Lung (tissue), 17 donors: ENCODE measurements at places on chromosomes 4 and X.

DNA sequence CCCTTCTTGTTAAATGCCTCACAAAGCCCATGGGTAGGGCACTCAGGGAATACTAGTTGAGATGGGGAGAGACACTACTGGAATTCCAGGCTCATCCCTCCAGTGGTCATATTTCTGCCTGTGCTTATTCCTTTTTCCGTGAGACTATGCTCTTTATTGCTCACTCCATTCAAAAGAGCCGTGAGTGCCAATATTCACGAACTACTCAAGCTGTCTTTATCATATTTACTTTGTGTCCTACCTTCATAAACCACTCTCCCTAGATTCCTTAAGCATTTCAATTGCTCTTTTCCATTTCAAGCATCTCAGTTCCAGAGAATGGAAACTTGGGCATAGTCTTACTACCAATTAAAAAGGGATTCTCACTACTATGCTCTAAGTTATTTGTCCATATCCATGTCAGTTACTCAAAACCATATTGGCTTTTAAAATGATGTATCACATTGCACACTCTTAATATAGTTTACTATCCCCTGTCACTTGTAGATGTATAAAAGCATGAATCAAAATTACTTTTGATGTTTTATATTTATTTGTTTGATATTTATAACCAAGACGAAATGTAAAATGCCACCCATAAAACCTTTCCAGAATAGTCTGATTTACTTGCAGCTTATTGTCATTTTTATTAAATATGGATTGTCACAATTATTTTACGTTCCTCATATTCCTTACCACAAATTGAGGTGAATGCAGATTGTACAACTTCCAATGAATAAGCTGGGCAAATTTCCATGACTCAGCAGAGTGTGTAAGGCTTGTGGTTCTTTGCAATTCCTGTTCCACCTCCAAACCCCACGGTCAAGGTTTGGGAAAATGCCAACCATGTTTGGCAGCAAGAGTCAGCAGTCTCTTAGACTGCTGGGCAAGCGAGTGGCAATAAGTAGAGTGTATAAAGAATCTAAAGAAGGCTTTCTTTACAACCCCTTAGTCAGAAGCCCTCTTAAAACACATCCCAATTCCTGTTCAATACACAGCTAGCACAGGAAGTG is 24.4 kb downstream of the ENOX2 start:
- DNase-seq = no peak

- DNase-seq = no peak
These were observed 98.9 kb upstream of the PJA1 start for GRCh38 chrX:69264158-69264581.

- no peak for DNase-seq
These were observed 452.3 kb downstream of the MID1IP1 start for GRCh38 chrX:39253551-39253950.

DNA sequence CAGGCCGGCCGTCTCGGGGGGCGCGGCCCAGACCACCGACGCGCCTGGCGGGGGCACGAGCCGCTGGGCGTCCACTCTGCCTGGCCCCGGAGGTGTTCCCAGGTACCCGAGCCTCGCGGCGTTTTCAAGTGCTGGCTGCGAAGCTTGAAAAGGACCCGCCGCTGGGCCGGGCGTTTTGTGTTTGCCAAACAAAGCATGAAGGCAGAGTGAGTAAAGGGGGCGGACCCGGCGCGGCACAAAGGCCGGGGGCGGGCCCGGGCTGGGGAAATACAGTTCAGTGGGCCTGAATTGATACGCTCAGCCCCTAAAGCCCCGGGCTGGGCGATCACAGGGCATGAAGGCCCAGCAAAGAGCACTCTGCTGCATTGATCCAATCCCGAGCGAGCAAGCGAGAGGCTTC is 65.4 kb downstream of the SOX3 start:
- DNase-seq = peak; percentile 53

DNA sequence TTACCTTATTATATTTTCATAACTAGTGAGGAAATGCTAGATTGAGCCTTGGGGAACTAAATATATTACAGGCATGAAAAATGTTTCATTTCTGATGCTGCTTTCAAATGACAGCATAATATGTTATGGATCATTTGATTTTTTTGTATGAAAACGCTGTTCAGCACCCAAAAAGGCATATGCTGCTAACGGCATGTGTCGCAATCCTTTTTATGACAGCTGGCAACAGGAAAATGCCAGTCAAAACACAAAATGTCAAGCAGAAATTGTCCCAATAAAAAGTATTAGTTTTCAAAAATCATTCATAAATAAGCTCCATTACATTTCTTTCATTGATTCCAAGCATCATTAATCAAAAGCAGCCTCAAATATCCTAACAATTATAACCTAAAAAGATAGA is 1244.5 kb downstream of the PCDH7 start:
- DNase-seq = no peak

- no peak for DNase-seq
These were observed 812.4 kb downstream of the STPG2 start for GRCh38 chr4:97330917-97331316.

GRCh38 chr4:26132858-26133257 is 188.0 kb upstream of the RBPJ start:
- DNase-seq = no peak

GRCh38 chrX:136271300-136271699 is 20.1 kb upstream of the MAP7D3 start:
- DNase-seq = no peak

- no peak for DNase-seq
These were observed 397.9 kb downstream of the FAM47B start for GRCh38 chrX:35340465-35340864.

GRCh38 chr4:21290562-21290961 is 590.3 kb downstream of the PACRGL start:
- peak; percentile 52 for DNase-seq

DNA sequence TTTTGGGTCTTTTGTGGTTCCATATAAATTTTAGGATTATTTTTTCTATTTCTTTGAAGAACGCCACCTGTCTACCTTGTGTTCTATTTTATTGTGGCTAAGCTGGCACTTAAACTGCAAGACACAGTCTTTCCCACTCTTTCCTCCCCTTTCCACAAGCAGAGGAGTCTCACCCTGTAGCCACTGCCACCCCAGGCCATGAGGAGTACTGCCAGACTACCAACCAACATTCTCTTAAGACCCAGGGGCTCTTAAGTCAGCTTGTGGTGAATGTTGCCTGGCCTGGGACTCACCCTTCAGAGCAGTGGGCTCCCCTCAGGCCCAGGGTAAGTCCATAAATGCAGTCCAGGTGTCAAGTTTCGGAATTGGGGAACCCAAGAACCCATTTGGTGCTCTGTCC is 58.0 kb upstream of the FMR1 start:
- DNase-seq = no peak
